T-helper 2 cell (primary cell): ENCODE measurements at places on chromosomes 1 and 21.
A peak's percentile ranks its signal among the peaks of the same experiment; 100 is the strongest.

DNA sequence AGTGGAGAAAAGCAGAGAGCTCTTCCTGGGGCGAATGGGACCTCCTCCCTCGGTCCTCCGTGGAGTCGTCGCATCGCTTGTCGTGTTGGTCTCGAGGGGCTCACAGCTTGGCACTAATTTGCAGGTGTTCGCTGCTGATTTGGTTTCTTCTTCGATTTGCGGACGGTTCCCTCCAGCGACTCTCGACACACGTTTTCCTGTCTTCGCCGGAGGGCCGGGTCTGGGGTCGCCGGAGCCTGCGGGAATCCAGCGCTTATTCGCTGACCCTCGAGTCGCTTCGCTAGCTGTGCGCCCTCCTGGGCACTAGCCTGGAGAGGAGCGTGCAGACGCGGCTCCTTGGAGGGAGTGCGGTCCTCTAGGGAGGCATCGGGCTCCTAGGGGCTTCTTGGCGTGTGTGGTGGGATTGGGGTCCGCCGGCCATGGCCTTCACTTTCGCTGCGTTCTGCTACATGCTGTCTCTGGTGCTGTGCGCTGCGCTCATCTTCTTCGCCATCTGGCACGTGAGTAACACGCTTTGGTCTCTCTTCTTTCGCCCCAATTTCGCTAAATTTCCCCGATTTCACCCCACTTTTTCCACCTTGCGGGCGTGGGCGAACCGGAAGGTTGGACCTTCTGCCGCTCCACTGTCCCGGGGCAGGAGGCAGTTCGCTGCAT is 766 bp downstream of the CNIH3 start:
- no peak for DNase-seq

DNA sequence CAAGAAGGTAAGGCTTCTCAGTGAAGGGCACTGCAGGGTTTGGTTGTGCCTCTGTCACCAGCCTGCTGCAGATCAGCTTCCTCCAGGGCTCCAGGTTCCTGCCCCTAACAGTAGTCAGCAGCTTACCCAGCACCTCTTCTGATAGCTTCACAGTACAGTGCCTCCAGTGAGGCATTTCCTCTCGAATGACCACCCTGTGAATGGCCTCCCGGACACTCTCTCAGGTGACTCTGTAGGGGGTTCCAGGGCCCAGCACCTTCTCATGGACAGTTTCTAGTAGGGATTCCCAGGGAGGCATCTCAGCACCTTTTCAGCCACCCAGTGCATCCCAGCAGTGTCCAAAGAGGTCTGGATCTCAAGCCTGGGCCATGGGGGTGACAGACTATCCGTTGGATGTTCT is 28.4 kb downstream of the USP48 start:
- no peak for DNase-seq

- DNase-seq = no peak
Observed at GRCh38 chr1:232992227-232992626, 41.8 kb downstream of the NTPCR start.

- DNase-seq = no peak
Observed at GRCh38 chr1:243882276-243882675, 32.2 kb upstream of the AKT3 start.

GRCh38 chr1:10459184-10459583 is 9.4 kb downstream of the CORT start:
- DNase-seq = no peak

DNA sequence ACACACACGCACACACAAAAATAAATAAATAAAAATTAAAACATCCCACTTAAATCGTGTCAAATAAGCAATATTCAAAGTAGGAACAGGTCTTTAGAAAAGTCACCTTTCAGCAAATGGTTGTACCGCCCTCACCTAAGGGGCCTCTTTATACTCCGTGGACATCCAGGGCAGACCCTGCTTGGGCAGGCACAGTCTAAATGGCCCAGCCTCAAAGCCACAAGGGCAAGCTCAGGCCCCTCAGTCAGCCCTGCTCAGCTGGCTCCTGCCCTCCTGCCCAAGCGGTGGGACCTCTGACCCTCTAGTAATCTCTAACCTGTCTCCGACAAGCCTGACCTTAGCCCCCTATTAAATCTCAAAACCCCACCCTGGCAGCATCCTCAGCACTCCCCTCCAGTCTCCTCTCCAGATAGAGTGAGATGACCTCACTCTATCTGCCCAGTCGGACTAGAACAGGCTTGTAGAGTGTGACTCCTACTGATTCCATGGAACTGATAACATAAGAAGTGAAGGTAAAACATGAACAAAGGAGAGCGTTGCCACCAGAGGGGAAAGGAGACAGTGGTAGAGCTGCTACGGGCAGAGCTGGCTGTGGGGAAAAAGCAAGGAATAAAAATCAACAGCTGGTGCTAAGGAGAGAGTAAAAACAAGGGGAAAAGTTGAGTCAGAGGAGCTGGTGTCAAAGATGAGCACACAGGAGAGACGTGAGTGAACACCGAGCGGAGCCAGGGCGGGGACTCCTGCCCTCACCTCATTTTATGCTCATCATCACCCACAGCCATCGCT is 36.0 kb downstream of the SIPA1L2 start:
- no peak for DNase-seq

DNA sequence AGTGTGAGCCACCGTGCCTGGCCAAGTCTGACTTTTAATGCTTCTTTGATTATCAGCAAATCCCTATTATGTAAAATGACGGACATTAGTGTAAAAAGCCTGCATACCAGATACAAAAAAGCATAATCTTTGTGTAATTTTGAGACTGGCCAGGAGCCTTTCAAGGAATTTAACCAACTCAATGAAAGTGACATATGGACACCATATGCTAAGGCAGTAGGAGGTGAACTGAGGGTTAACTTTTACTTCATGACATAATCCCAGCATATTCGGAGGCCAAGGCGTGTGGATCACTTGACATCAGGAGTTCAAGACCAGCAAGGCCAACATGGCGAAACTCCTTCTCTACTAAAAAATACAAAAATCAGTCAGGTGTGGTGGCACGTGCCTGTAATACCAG is 94.6 kb downstream of the EIF4G3 start:
- DNase-seq = no peak

GRCh38 chr21:25733859-25734653 is 648 bp downstream of the ATP5PF start:
- no peak for DNase-seq

- DNase-seq = no peak
Observed at GRCh38 chr1:159092036-159092760, 15.6 kb upstream of the AIM2 start.

- DNase-seq = no peak
Observed at GRCh38 chr1:221981461-221981860, 239.6 kb upstream of the DUSP10 start.

DNA sequence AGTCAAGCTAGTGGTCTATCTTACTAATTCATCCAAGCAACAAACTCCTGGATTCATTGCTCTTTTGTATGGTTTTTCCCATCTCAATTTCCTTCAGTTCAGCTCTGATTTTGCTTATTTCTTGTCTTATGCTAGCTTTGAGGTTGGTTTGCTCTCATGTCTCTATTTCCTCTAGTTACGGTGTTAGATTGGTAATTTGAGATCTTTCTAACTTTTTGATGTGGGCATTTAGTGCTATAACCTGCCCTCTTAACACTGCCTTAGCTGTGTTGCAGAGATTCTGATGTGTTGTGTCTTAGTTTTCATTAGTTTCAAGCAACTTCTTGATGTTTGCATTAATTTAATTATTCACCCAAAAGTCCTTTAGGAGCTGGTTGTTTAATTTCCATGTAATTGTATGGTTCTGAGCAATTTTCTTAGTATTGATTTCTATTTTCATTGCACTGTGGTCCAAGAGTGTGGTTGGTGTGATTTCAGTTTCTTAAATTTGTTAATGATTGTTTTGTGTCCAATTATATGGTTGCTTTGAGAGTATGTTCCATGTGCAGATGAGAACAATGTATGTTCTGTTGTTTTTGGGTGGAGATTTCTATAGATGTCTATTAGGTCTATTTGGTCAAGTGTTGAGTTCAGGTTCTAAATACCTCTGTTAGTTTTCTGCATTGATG is 154.6 kb downstream of the PLPPR5 start:
- DNase-seq = no peak

- peak; percentile 65 for DNase-seq
Observed at GRCh38 chr21:34986561-34987500, 62.3 kb downstream of the RUNX1 start.

DNA sequence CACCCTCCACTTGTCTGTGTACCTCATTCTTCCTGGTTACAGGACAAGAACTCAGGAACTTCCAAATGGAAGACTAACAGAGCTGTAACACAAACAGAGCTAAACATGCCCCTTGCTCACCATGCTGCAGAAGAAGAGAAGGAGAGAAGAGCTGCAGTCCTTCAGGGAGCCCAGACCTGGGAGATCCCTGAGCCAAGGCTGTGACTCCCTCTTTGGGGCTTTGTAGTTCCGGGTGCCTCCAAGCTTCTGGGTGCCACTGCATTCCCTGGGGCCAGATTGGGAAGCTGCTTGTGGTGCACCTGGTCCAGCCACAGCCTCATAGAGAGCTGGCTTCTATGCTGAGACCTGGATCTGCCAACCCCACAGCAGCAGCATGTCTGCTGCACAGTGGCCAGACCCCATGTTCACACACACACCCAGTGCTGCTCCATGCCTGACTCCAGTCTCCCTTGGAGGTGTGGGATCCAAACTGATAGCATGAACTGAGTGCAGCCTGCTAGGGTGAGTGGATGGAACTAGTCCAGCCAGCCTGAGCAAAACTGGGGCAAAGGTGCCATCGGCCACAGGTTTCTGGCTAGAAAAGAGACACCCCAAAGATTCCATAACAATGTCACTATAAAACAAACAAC is 263.0 kb upstream of the NRIP1 start:
- no peak for DNase-seq

- DNase-seq = no peak
Observed at GRCh38 chr1:113245252-113245651, 145.1 kb upstream of the MAGI3 start.

GRCh38 chr1:85144351-85144750 is 56.5 kb downstream of the SYDE2 start:
- no peak for DNase-seq

- DNase-seq = no peak
Observed at GRCh38 chr1:1939296-1940122, 20.4 kb upstream of the TMEM52 start.

DNA sequence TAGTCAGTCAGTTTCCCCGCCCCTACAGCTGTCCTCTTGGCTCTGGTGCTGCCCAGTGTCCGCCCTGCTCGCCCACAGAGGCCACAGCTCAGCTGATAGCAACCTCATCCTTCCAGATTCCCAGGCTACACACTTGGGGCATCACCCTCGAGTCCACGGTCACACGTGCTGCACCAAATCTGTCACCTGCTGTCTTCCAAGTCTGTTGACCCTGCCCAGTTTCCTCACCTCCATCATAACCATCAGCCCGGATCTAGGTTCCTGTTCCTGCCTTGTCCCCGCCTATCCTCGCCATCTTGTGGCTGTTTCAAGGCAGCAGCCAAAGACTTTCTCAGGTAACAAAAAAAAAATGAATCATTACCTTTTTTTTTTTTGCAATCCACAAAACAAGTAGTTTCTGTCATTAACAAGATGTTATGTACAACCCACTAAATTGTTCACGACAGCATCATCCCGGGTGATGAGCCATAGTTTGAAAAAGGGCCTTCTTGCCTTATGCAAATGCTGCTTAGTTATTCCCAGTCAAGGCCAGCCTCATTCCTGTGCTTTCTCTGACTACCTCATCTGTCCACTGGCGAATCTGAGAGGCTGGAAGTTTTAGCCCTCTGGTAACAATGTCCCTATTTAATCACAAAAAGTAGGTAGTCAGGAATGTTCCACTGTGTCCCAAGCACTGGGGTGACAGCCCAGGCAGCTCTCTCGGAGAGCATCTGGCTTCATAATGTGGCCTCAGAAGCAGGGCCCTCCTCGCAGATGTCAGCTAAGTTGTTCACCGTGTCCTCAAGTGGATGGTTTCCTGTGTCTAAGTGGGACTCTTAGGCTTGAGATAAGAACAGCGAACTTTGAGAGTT is 4.9 kb upstream of the MIIP start:
- no peak for DNase-seq

- DNase-seq = no peak
Observed at GRCh38 chr1:46525253-46525983, 26.0 kb downstream of the KNCN start.

- DNase-seq = no peak
Observed at GRCh38 chr1:12405325-12406210, 175.7 kb downstream of the VPS13D start.

- no peak for DNase-seq
Observed at GRCh38 chr1:59162665-59163064, 134.2 kb upstream of the FGGY start.

DNA sequence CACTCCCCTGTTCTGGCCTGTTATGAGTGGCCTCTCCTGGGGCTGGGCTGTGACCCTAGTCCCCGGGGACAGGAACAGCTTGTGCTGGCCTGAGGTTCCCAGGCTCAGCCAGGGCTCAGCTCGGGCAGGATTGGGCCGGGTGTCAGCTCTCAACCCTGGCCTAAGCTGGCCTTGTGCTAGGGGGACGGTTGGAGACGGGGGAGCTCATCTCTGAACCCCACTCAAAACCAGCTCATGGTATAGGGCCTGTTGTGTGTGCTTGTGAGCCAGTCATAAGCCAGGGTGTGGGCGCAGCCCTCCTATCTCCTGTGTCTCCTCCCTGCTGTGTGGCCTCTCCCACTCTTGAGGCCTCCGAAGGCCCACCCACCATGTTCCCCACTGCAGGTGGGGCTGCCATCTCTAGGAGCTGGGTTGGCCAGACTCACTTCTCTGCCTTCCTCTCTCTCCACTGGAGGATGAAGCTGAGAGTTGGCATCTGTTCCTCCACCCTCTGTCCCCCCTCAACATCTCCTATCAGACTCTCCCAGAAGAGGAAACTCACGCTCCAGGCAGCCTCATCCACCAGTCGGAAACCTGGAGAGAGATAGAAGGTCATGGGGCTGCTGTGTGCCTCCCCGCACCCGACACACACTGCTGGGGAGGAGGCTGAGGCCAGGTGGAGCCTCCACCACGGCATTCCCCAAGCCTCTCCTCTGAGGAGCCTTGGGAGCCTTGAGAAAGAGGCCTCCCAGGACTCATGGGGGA is 1.4 kb downstream of the PEAR1 start:
- DNase-seq = no peak

DNA sequence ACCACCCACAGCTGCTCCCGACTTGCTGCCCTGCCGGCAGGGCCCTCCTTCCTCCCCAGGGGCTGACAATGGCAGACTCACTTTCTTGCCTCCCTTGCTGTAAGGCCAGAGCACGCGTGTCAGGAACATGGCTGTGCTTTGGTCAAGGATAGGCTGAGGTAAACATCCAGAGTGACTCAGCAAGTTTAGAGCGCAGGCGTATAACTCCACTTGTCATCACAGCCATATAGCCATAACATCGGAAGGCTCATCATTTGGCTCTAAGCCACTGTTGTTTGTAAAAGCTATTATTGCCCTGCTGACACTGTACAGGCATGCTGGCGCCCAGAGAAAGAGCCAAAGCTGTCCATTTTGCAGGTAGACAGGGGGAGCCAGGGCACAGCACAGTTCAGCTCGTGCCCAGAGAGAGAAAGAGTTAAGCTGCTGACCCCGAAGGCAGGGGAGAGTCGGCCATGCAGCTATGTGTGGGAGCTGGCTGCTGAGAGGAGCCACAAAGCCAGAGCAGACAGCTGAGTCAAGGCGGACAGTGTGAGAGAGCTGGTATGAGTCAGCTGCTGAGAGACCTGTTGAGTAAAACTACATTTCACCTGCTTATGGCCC is 60.6 kb downstream of the GNG4 start:
- peak; percentile 54 for DNase-seq
